ENCODE measurements at places on chromosomes 5 and 9.
A peak's percentile ranks its signal among the peaks of the same experiment; 100 is the strongest.

GRCh38 chr9:114126247-114127060, 27.4 kb upstream of the KIF12 start:
- no peak for DNase-seq

DNA sequence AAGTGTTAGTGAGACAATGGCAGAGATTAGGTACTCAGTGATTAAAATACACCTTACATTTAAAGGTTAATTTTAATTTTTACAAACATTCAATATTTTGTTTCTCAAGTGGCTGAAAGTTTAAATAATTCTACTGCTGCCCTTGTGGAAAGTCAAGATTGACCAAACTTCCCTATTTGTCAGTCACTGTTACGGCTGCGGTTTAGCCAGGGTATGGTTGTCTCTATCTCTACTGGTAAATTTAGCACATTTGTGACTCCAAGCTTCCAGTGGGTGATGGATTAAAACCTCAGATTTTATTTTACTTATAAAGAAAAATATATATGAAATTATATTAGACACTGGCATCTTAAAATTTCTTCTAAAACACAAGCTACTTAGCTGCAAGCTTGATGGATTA, 368.4 kb downstream of the CDH18 start:
- no peak for DNase-seq

DNA sequence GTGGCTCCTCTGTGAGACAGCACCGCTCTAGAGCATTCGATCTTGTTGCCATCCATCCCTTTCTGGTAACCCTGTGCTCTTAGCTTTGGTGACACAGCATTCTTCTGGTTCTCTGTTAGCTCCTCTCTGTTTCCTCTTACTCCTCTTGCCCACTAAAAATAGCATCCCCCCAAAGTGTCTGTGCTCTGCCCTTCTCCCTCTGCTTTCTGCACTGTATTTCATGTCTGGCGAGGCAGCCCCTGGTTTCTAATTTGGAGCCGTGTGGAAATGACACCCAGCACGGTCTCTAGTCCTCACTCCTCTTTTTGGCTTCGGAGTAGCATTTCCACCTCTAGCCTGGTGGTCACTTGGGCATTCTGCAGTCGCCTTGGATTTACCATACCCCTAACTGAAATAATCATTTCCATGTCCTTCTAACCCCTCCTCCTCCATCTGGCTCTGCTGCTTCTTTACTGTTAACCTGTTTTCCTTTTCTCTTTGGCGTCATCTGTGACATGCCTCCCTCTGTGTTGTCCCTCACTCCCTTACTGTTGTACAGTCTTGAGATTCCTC, 23.8 kb downstream of the NPR3 start:
- no peak for DNase-seq

GRCh38 chr5:81486711-81487110, 92.8 kb upstream of the ACOT12 start:
- no peak for DNase-seq

GRCh38 chr5:112064271-112064701, 307.3 kb upstream of the NREP start:
- no peak for DNase-seq

DNA sequence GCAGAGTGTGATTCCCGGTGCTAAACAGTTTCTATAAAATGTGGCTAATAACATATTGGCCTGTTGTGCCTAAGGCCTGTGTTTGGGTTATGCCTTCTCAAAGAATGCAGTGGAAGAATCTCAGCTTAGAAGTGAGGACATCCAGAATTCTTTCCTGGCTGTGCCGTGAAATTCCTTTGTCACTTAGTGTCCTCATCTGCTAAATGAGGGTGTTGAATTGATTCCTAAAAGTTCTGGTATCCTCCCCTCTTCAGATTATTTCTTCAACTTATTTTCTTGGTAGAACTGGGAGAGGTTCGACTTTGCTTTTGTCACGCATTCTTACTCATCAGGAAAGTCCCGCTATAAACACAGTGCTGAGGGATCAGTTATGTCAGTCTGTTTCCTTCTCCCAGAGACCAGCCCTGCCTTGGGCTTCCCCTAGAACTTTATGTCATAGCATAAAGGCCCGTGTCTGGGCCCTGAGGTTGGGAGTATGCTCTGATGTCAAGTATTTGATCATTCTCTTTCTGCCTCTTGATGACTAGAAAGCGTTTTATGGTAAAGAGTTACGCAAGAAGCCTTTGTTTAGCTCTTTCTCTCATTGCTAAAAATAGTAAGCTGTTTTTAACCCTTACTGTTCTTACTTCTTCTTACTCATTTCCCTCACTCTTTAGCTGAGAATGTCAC, 29.5 kb downstream of the MTAP start:
- no peak for DNase-seq

GRCh38 chr5:63961598-63962161, 565 bp downstream of the HTR1A start:
- no peak for DNase-seq

DNA sequence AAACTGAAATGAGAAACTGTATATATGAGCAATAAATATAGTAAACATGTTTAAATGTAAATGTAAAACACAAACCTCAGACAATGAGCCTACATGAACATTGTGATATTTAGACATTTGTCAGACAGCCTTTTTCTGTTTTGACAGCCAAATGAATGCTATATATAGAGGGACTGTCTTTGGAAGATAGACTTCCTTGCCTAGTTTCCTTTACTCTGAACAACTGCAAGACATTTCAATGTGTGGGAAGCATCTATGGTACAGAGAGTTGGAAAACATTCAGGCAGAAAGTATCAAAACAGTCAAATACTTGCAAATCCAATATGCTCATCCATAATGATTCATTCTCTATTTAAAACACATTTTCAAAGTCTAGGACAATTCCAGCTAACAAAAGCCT, 31.7 kb upstream of the TUSC1 start:
- DNase-seq, result no peak

GRCh38 chr9:16119261-16120230, 566.7 kb downstream of the CCDC171 start:
- DNase-seq, result no peak

GRCh38 chr5:5039918-5040317, 100.2 kb upstream of the ADAMTS16 start:
- no peak for DNase-seq

DNA sequence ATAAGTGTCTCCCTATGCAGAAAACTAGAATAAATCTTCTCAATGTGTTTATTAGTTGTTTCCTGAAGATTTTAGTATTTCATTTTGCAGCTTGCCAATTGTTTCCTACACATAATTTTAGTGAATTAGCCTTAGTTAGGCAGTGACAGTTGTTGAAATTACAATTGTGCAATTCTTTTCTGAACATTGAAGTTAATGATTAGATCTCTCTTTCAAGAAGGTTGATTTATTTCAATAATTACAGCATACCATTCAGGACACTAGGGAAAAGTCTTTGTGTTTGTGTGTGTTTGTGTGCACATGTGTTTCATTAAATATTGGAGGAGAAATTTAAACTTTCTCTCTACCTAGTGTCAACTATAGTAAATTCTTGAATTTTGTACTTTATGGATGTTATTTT, 199.6 kb upstream of the MPDZ start:
- DNase-seq, result no peak

DNA sequence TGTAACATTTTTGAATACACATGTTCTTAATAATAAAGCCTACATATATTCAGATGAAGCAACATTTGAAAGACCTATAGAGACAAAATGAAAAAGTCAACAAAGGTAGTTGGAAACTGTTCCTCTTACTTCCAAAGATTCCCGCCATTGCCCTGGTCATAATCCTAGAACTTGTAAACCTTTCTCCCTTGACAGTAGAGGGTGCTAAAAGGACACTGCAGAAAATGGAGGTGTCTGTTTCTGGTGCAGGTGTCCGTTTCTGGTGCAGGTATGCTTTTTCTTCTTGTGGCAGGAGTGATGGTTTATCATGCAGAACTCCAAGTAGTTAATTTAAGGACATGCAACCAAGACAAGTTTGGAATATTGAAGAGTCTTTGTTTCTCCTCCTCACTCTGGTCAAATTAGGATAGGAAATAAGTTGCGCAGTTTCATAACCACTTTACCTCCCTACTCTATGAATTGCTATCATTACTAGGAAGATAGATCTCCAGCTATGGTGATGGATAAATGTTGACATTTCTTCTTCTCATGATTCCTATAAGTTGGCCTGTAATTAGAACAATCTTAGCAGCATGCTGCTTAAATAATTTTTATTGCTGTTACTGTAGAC, 56.0 kb upstream of the FAM174A start:
- peak; percentile 78 for DNase-seq

GRCh38 chr9:99185934-99186333, 35.8 kb downstream of the ALG2 start:
- no peak for DNase-seq

- DNase-seq, result no peak
Measured at GRCh38 chr5:29367176-29367833, 1826.2 kb upstream of the CDH6 start.

GRCh38 chr9:134659688-134660131, 18.1 kb downstream of the COL5A1 start:
- DNase-seq, result no peak

GRCh38 chr5:38921174-38921573, 75.4 kb downstream of the OSMR start:
- DNase-seq, result no peak

DNA sequence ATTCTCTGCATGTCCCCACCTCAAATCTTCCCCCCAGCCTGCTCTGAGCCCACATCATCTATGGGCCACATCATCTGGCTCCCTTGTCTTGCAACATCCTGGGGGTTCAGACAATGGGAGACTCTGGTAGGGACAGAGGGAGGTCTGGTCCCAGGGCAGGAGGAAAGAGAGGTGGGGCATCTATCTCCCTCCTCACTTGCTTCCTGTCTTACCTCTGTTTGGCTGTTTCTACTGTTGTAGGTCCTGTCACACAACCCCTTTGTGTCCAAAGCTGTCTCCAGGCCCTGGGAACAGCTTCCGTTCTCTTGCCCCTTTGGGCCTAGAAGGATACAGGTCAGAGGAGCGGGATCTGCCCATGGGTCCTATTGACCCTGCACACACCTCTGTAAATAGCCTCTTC, 227.2 kb downstream of the NSG2 start:
- no peak for DNase-seq

GRCh38 chr9:121694001-121694400, 42.6 kb downstream of the DAB2IP start:
- DNase-seq, result no peak

- DNase-seq, result no peak
Measured at GRCh38 chr9:129347316-129348120, 169.5 kb upstream of the IER5L start.

DNA sequence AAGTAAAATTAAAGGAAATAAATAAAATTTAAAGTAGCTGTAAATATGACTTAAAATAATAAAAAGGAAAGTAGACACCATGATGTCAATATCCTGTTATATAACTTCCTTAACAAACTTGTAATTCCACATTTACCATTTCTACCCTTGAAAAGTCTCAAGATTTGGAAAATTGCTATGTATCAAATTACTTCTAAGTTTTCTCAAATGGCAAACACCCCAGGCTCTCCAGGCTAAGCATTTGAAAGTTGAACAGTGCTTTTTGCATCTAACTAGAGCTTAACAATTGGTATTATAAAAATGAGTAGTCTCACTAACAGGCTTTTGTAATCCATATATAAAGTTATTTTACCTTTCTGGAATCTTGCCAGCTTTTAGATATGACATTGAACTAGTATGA, 41.5 kb upstream of the MACIR start:
- no peak for DNase-seq

- no peak for DNase-seq
Measured at GRCh38 chr9:94622087-94622800, 17.1 kb downstream of the FBP1 start.

- DNase-seq, result no peak
Measured at GRCh38 chr5:18202164-18202563, 567.9 kb downstream of the TAF11L14 start.

DNA sequence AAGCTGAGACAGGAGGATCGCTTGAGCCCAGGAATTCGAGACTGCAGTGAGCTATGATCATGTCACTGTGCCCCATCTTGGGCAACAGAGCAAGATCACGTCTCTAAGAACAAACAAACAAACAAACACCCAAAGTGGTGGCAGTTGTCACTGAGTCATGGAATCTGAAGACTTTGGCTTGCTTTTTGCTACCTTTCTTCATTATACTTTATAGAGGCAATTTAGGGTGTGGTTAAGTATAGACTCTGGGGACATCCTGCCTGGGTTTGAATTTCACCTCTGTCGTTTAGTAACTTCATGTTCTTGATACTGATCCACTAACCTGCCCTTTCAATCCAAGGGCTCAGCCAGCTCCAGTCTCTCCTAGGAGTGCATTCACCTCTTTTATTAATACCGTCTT, 13.0 kb upstream of the HOMER1 start:
- DNase-seq, result no peak

- no peak for DNase-seq
Measured at GRCh38 chr5:138655530-138656190, 80.5 kb upstream of the HSPA9 start.

DNA sequence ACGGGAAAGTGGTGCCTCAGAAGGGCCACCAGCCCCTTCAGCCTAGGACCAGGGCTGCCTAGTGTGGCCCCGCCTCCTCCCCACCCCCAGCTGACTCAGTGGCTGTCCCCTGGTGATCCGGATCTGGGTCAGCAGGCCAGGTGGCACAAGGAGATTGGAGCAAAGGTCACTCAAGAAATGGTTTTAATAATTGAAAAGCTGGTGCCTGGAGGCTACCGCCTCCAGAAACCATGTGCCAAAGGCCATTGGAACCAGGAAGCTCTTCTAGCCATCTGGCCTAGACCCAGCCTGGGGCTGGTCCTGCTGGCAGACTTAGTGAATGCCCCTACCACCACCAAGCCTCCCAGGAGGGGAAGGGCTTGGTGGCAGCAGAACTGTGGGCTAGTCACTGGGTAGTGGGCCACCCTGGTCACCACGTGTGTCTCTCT, 1.5 kb downstream of the ST6GALNAC4 start:
- DNase-seq, result no peak

DNA sequence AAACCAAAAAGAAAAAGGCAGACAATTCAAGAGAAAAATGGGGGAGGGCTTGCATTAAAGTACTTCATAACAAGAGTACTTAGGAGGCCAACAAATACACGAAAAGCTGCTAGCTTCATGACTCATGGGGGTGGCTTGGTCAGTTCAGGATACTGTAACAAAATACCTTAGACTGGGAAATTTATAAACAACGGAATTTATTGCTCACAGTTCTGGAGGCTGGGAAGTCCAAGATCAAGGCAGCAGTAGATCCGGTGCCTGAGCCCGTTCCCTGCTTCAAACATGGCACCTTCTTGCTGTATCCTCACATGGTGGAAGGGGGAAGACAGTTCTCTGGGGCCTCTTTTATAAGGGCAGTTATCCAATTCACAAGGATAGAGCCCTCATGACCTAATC, 111.4 kb downstream of the C9orf50 start:
- DNase-seq, result no peak

GRCh38 chr9:135413461-135413860, 66.1 kb upstream of the PPP1R26 start:
- DNase-seq, result no peak

- DNase-seq, result no peak
Measured at GRCh38 chr9:125655691-125656410, 51.2 kb downstream of the MAPKAP1 start.
